Activated CD8-positive, alpha-beta memory T cell treated with anti-CD3 and anti-CD28 coated beads, Interleukin-2, amount 10 ng/mL, durations not matched to agents 7 days and 5 days (primary cell): ENCODE measurements at places on chromosomes 7 and 10. TPM values are rescaled to one million over a fixed set of nuclear protein-coding genes. Genes with fewer than 3 reads are reported as not detected.
A peak's percentile ranks its signal among the peaks of the same experiment; 100 is the strongest.

HYAL4 gene
- total RNA-seq, result not detected

- no peaks in the 10 kb centered on the region for H3K4me1 ChIP-seq
- H3K27ac ChIP-seq, result no peak overlapping the region
- no peak overlapping the region for H3K4me3 ChIP-seq
- no peak for DNase-seq
- no peaks in the 10 kb centered on the region for H3K27me3 ChIP-seq
- H3K36me3 ChIP-seq, result no peaks in the 10 kb centered on the region
These were observed 582.4 kb upstream of the FZD8 start for GRCh38 chr10:36224431-36224985.

- H3K4me3 ChIP-seq, result no peak overlapping the region
- H3K27me3 ChIP-seq, result peaks cover 61% of the 10 kb centered on the region
- no peak for DNase-seq
- H3K4me1 ChIP-seq, result peaks cover 6% of the 10 kb centered on the region
- H3K36me3 ChIP-seq, result no peaks in the 10 kb centered on the region
- no peak overlapping the region for H3K27ac ChIP-seq
These were observed 14.0 kb upstream of the CELF2 start for GRCh38 chr10:11003679-11004078.

DNA sequence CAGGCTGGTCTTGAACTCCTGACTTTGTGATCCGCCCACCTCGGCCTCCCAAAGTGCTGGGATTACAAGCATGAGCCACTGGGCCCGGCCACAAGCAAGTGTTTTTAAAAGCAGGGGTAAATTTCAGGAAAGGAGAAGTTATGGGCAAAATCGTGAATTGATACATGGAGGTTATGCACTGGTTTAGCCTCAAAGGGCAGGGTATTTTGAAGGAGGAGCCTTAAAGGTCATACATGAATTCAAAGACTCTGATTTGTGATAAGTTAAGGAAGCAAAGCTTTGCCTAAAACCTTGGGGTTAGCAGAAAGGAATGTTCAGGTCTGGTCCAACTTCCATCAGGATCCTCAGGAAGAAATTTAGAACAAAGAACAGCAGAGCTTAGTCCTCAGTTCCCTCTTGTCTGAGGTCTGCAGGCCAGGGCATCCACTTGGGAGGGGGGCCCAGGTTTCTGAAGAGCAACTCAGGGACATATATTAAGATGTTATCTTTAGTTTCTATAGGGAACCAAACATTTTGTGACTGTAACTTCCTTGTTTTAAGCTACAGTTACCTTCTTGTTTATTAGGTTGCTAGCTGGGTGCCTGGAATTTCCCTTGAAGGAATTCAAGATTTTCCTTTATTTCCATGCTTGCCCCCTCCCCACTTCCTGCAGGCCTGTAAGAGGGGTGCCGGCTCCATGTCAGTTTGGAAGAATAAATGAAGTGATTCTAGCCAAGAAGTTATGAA, 2.8 kb upstream of the REPIN1 start:
- peaks cover 35% of the 10 kb centered on the region for H3K4me1 ChIP-seq
- H3K27me3 ChIP-seq, result no peaks in the 10 kb centered on the region
- no peak for DNase-seq
- H3K36me3 ChIP-seq, result peaks cover 1% of the 10 kb centered on the region
- no peak overlapping the region for H3K4me3 ChIP-seq

DNA sequence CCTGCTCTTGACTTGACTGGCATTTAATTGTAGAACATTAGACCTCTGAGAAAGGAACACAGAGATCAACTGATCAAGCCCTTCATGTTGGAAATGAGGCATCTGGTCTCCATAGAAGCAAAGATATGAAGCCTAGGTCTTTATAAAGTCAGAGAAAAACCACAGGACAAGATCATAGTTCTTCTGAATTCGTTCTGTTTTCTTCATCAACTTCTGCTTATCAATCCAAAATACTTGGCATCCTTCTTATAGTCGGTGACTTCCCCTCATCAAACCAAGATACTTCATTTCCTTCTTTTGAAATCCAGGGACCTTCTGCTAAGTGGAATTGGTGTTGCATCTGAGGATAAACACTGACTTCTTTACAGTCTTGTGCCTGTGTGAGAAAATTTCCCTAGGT, 77.1 kb upstream of the PRKCQ start:
- peaks cover 4% of the 10 kb centered on the region for H3K36me3 ChIP-seq
- no peak overlapping the region for H3K27ac ChIP-seq
- no peak overlapping the region for H3K4me3 ChIP-seq
- peaks cover 9% of the 10 kb centered on the region for H3K4me1 ChIP-seq

- no peaks in the 10 kb centered on the region for H3K36me3 ChIP-seq
- no peak for DNase-seq
- H3K27ac ChIP-seq, result no peak overlapping the region
These were observed 82.4 kb downstream of the PHYHIPL start for GRCh38 chr10:59258890-59259289.

DNA sequence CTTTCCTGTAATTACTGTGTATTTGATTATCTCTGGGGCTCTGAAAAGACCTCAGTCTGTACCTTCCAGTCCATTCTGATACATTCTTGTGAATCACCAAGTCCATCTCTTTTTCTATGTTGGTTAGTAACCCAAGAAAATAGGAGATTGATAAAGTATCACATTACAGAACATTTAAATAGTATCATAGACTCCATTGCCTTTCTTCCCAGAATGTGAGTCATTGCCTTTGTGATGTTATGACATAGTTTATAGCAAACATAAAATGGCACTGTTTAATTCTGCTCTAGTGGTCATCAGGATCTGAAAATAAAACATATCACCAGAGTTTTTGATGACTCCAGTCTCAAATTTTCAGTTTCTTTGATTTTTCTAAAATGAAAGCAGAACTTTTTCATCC, 78.4 kb downstream of the NRG3 start:
- H3K27ac ChIP-seq, result no peak overlapping the region
- DNase-seq, result no peak
- no peak overlapping the region for H3K4me3 ChIP-seq
- no peaks in the 10 kb centered on the region for H3K36me3 ChIP-seq
- no peaks in the 10 kb centered on the region for H3K27me3 ChIP-seq

- no peak overlapping the region for H3K4me3 ChIP-seq
- no peaks in the 10 kb centered on the region for H3K4me1 ChIP-seq
- H3K36me3 ChIP-seq, result no peaks in the 10 kb centered on the region
- no peak for DNase-seq
These were observed 63.1 kb upstream of the TFEC start for GRCh38 chr7:116093516-116094301.

- no peaks in the 10 kb centered on the region for H3K4me1 ChIP-seq
- H3K4me3 ChIP-seq, result no peak overlapping the region
- DNase-seq, result no peak
- H3K27ac ChIP-seq, result no peak overlapping the region
These were observed 26.4 kb upstream of the GPR37 start for GRCh38 chr7:124792002-124792401.

DNA sequence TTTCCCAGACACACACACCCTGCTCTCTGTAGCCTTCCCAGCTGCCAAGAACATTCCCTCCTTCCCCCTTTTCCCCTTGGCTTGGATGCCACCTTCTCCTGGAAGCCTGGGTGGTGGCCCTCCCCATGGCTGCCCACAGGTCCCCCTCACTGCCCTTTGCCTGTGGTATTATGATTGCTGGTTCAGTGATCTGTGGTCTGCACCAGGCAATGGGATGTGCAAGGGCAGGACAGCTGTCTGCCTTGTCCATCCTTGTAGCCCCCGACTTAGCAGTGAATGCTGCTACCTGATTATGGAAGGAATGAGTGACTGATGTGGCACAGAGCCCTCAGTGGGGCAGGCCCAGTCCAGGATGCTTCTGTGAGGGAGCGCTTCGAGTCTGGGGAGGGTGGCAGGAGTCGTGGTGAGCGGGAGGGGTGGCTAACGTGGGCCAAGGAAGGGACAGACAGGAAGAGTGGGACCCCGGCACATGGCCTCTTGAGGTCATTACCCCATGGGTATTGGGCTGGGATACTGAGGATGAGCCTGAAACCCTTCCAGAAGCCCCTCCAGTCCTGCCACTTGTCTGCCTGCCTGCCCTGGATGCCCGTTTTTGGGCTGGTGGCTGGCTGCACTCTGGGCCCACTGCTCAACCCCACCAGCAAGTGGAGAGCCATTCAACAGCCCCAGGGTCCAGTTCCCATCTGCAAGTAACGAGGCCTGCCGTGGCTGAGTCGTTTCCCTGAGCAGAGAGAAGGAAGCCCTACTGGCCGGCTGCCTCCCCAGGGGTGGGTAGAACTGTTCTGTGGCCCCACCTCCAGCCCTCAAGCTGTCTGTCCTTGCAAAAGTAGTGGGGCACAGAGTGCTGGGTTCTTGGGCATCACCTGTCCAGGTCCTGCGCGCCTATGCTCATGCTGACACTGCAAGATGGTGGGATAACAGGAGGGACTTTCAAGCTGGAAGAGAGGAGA, 8.8 kb downstream of the CHST3 start:
- DNase-seq, result no peak
- no peak overlapping the region for H3K27ac ChIP-seq
- H3K36me3 ChIP-seq, result no peaks in the 10 kb centered on the region
- H3K4me3 ChIP-seq, result no peak overlapping the region
- H3K27me3 ChIP-seq, result peaks cover 18% of the 10 kb centered on the region

AKR1C4 gene
- not detected for total RNA-seq

DNA sequence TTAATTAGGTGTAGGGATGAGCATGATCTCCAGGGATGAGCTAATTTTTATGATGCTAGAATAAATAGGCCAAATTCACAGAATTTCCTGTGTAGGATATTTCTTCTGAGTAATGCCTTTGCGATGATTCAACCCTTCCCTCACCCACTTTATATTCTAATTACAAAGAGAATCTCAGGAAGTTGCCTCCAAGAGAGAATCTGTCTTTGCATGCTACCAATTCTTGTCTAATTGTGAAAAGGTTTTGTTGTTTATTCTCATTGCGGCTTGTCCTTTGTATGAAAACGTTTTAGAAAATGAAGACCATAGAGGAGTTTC, 6.3 kb downstream of the C7orf57 start:
- no peak overlapping the region for H3K4me3 ChIP-seq
- no peak overlapping the region for H3K27ac ChIP-seq
- DNase-seq, result no peak
- peaks cover 22% of the 10 kb centered on the region for H3K4me1 ChIP-seq
- H3K27me3 ChIP-seq, result peaks cover 16% of the 10 kb centered on the region

- H3K4me3 ChIP-seq, result no peak overlapping the region
- peaks cover 12% of the 10 kb centered on the region for H3K4me1 ChIP-seq
- H3K36me3 ChIP-seq, result peaks cover 16% of the 10 kb centered on the region
- no peak for DNase-seq
These were observed 173.5 kb downstream of the ELMO1 start for GRCh38 chr7:37275078-37275710.

HOXA7 gene
- not detected for total RNA-seq

GPNMB gene
- total RNA-seq, result 0.41 TPM

GRCh38 chr10:91901784-91902677, 7.3 kb downstream of the FGFBP3 start:
- H3K27me3 ChIP-seq, result peaks cover 6% of the 10 kb centered on the region
- no peak overlapping the region for H3K4me3 ChIP-seq
- H3K4me1 ChIP-seq, result peaks cover 23% of the 10 kb centered on the region
- peak overlapping the region; percentile 86 for H3K27ac ChIP-seq

GRCh38 chr10:101481256-101481655, 106.8 kb downstream of the POLL start:
- no peaks in the 10 kb centered on the region for H3K36me3 ChIP-seq
- H3K4me3 ChIP-seq, result no peak overlapping the region
- no peaks in the 10 kb centered on the region for H3K4me1 ChIP-seq

TRIM50 gene
- total RNA-seq, result not detected

OR2A1 gene
- total RNA-seq, result not detected

DNA sequence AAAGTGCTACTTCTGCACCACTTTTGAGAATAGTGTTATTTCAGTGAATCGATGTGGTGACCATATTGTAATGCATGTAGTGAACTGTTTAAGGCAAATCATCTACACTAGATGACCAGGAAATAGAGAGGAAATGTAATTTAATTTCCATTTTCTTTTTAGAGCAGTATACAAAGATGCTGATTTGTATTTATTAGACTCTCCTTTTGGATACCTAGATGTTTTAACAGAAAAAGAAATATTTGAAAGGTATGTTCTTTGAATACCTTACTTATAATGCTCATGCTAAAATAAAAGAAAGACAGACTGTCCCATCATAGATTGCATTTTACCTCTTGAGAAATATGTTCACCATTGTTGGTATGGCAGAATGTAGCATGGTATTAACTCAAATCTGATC, 110.4 kb downstream of the CFTR start:
- peaks cover 7% of the 10 kb centered on the region for H3K4me1 ChIP-seq
- H3K27ac ChIP-seq, result no peak overlapping the region
- DNase-seq, result no peak
- no peak overlapping the region for H3K4me3 ChIP-seq
- peaks cover 2% of the 10 kb centered on the region for H3K27me3 ChIP-seq

VAX1 gene
- not detected for total RNA-seq

DNA sequence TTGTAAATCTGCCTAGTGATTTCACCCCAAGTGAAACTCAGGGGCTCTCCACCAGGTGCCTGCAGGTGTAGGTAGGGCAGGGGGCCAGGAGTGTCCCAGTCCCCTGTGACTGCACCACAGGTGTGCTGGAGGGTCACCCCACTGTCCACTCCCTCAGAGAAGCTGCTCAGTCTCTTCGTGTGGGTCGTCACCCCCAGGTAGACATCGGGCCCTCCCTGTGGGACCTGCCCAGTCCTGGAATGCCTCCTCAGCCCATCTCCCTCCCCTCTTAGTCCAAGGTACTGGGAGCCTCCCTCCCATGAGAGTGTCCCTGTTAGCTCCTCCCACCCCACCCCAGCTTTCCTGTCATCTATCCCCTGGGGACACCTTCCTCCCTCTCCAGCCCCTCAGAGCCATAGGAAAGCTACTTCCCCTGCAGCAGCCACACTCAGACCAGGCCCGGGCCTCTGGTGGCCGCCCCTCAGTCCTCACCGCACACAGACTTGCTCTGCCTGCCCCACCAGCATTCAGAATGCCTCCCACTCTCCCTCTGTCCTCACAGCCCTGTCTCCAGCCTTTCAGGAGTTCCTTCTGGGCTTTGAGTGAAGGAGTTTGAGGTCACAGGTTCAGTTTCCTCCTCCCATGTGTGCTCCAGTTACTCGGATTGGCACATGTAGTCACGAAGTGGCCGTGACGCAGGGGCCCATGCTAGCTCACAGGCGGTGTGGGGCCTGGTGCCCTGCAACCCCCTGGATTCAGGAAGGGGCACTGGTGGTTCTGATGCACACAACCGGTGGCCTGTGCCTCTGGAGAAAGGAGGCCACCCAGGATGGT, 5.1 kb downstream of the ALOX5 start:
- no peak overlapping the region for H3K27ac ChIP-seq
- no peaks in the 10 kb centered on the region for H3K36me3 ChIP-seq
- peaks cover 15% of the 10 kb centered on the region for H3K4me1 ChIP-seq
- peaks cover 28% of the 10 kb centered on the region for H3K27me3 ChIP-seq
- H3K4me3 ChIP-seq, result no peak overlapping the region

AKR1C1 gene
- total RNA-seq, result 0.32 TPM
